Muscle of back (tissue), 13 donors: ENCODE measurements at places on chromosomes 4 and X. TPM values are rescaled to one million over a fixed set of nuclear protein-coding genes. Genes with fewer than 3 reads are reported as not detected.

DNA sequence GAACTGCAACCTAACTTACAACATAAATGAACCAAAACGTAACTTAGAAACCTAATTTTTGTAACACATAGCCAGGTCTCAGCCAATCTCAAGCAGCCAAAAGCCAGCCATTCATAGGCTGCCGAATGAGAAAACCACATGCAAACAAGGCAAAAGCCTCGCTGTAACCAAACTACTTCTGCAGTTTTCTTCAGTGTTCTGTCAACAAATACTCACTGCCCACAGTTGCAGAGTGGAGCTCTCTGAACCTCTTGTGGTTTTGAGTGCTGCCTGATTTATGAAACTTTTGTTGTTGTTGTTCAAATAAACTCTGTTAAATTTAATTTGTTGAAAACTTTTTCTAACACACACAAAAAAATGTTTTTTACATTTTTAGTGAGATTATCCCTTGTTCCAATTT is 251.2 kb downstream of the PAPSS1 start:
- DNase-seq = no peak

- no peak for DNase-seq
Measured at GRCh38 chr4:26912810-26913209, 52.2 kb downstream of the STIM2 start.

The PNMA6F gene
- not detected for polyA plus RNA-seq

The SHROOM4 gene
- 8.0 TPM for polyA plus RNA-seq

GRCh38 chrX:123320622-123321021 is 136.5 kb downstream of the GRIA3 start:
- DNase-seq = no peak

- no peak for DNase-seq
Measured at GRCh38 chr4:85854546-85854945, 379.6 kb downstream of the ARHGAP24 start.

DNA sequence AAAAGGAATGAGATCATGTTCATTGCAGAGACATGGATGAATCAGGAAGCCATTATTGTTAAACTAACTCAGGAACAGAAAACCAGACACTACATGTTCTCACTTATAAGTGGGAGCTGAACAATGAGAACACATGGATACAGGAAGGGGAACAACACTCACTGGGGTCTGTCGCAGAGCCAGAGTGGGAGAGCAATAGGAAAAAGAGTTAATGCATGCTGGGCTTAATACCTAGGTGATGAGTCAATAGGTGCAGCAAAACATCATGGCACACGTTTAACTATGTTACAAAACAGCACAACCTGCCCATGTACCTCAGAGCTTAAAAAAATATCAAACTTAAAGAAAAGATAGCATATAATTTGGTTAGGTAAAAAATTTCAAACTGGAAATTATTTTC is 281.4 kb downstream of the PABPC4L start:
- no peak for DNase-seq

The NKX3-2 gene
- 0.24 TPM for polyA plus RNA-seq

The NHSL2 gene
- polyA plus RNA-seq = 8.3 TPM
